Ovary (tissue), 10 donors: ENCODE measurements at places on chromosomes 2 and 18.

DNA sequence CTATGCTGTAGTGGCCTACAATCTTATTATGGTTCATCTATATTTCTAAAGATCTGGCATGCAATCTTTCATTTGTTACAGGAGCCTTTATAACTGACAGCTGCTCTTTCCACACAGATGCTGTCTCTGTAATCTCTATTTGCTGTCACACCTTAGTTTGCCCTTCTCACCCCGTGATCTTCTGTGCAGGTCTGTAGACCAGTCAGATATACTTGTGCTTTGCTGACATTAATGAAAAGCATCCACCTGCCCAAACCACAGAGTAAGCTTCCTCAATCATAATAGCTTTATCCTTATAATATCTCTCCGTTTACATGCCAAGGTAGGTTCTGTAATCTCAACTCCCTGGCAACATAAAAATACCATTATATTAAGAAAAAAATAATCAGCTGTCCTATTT, 122.4 kb downstream of the GRB14 start:
- DNase-seq = no peak

- no peak for DNase-seq
Measured at GRCh38 chr2:9086465-9086864, 83.0 kb upstream of the MBOAT2 start.

- DNase-seq = no peak
Measured at GRCh38 chr2:97911206-97911921, 84.4 kb downstream of the TMEM131 start.

DNA sequence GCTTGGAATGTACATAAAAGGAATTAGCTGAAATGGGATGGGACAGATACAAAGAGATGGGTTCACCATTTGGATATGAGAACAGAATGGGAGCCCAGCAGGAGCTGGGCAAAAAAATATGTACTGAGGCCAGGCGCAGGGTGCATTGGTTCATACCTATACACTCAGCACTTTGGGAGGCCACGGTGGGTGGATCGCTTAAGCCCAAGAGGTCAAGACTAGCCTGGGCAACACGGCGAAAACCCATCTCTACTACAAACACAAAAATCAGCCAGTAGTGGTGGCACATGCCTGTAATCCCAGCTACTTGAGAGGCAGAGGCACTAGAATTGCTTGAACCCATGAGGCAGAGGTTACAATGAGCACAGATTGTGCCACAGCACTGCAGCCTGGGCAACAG, 30.4 kb downstream of the SCN7A start:
- DNase-seq = no peak

DNA sequence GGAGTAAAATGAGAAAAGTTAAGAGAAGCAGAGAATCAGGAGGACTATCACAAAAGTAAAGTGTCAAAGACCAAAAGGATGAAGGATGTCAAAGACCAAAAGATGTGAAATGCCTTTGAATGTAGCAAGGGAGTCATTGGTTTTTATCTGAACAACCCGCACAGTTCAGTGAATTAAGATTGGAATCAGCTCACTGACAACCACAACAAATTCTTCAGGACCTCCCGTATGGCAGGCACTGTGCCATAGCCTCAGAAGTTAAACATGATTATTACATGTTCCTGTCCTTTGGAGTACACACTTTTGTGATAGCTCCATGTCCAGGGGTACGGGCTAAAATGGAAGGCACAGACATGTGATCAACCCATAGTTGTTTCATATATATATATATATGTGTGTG, 5.0 kb upstream of the TXNL1 start:
- no peak for DNase-seq

DNA sequence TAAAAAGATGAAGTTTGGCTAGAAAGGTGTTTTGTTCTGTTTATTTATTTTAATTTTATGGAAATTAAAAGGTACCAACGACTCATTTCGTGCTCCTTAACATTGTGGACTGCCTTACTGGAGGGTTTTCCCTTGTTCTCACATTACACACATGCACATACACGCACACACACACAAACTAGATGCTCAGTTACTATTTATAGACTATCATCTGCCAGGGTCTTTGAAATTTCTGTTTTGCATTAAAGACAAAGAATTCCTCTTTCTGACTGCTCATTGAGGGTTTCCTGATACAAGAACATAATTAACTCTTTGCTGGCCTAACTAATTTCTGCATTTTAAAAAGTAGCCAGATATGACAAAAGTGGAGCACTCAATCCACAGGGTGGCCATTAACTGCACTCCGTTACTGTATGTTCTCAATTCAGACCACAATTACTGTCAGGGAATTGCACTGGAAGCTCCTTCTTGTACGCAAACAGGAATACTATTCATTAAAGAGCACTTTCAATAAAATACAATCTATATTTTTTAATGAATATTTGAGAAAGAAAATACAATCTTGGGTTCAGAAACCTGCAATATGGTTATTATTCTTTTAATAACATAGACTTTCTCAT, 366.9 kb upstream of the GALNT5 start:
- no peak for DNase-seq

GRCh38 chr2:26580151-26580550, 61.0 kb downstream of the CIB4 start:
- peak; percentile 12 for DNase-seq

GRCh38 chr2:119579424-119580295, 35.4 kb downstream of the CFAP221 start:
- no peak for DNase-seq

GRCh38 chr2:46837704-46838103, 77.9 kb downstream of the MCFD2 start:
- no peak for DNase-seq

DNA sequence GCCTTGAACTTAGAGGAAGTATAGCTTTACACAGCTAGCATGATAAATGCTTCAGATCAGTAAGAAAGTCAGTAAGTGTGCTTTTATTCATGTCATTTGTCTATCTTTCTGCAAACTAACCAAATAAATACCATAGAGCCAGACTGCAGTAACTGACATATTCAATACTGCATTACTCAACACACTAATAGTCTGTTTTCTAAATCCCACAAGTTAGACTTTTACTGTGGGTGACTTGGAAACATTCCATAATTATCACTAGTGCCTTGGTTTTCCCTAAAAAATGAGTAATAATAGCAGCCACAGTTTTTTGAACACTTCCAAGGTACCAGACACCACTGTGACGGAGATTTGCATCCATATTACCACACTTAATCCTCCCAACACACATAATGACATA, 33.0 kb downstream of the ACVR1 start:
- DNase-seq = no peak

GRCh38 chr18:46311491-46311890, 207.3 kb downstream of the HAUS1 start:
- DNase-seq = no peak

DNA sequence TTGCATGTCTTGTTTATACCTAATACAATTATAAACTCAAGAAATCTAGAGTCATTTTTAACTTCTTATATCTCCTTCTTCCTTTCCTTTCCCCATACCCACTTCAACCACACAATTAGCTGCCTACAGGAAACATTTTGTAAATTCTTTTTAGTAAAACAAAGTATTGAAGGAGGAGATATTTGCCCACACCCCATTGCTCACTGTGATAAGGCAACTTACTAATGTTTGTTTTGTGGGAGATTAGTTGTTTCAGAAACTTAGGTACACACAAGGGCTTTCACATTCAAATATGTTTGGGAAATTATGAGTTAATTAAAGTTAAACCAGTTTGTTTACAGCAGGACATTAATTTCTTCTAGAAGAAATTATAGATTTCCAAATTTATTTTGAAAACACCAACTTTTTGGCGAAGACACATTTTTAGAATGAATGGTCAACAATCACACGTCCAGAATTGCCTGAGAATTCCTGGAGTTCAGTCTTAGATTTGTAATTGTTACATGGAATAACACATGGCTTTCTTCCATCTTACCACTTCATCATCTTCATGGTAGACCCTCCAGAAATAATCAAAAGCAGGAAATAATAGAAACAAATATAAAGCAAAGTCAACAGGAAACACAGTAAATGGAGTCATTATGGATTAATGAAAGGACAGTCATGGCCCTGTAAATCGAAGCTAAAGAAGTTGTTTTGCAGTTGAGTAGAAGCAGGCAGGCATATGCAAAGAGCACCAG, 62.5 kb upstream of the RAB27B start:
- no peak for DNase-seq

GRCh38 chr2:45706033-45706432, 54.6 kb downstream of the PRKCE start:
- no peak for DNase-seq

DNA sequence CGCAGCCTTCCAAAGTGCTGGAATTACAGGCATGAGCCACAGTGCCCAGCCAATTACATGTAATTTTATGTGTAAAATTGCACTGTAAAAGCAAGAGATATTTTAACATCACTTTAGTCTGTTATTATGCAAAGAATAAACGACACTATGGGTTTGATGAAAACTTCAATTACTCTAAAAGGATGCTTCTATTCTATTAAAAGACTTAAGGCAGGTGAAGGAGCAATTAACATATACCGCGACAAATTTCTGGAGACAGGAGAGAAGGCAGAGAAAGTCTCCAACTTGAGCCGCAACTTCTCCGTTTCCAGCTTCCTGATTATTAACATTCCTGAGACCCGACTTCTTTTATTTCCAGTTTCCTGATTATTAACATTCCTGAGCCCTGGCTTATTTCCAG, 53.7 kb downstream of the FAM210A start:
- no peak for DNase-seq

DNA sequence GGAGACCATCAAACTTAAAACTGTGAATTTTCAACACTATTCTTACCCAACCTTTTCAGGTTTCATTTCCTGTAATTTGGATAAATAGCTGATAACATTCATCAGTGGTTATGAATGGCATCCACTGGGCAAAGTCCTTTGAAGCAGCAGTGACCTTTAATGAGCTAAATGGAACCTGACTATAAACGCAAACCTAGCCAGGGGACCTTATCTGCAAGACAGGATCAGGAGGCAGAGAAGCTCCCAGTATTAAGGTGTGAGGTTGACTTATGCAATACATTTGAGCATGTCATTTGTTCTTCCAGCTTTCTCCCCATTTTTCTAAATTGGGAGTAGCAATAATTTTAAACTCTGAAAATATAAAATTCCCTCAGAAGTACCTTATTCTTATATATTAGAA, 38.4 kb downstream of the CREG2 start:
- no peak for DNase-seq

DNA sequence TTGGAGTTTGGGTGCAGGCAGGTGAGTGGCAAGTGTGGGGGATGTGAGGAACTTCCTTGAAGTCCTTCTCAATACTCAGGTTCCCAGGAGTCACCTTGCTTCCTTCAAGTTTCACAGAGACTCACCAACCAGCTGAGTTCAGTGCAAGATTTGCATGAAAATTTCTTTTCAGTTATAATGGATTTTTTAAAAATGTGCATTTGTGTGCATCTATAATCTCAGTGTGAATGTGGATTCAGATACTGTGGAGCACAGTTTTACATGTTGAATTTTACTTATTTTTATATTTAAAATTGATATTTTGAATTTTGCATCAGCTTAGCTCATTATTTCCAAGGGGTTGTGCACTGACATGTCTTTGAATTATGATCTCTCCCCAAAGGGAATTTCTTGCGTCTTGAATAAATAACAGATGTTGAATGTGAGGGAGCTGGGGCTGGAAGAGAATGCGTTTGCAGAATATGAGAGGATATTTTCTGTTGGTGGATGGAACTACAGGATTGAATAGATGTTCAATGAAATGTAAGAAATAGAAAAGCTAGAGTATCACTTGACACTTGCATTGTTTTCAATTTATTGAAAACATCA, 184.3 kb downstream of the RPRM start:
- DNase-seq = no peak

GRCh38 chr2:226561962-226562361, 237.7 kb downstream of the IRS1 start:
- DNase-seq = no peak

GRCh38 chr2:637804-638203, 39.4 kb downstream of the TMEM18 start:
- DNase-seq = no peak

- DNase-seq = no peak
Measured at GRCh38 chr18:12851716-12852115, 32.3 kb downstream of the PTPN2 start.
